Stomach (tissue), 19 donors: ENCODE measurements at places on chromosomes 1 and 21. TPM values are rescaled to one million over a fixed set of nuclear protein-coding genes. Genes with fewer than 3 reads are reported as not detected.

DNA sequence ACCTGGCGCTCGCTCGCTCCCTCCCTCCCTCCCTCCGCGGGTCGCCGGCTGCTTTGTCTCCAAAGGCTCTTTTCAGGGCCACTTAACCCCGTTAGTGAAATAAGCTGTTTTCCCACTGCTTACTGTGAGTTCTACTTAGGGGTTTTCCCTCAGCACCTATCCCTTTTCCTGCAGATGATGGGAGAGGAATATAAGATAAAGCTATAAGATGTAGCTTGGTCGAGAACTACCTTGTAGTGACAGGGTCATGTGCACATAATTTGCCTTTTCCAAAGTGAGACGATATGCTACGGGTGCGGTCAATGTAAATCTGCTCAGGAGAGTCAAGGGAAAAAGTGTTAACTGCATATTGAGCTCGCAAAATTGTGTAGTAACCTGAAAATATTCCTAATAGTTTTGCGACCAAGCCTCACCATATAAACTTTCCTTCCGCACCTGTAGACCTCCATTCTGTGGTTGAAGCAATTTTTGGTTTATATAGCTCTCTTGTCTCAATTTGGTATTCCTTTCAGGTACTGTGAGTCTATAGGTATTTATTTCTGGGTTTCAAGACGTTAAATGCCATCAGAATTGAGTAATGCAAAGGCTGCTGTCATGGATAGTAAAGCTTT, 55.8 kb upstream of the BOLA1 start:
- peak; percentile 49 for DNase-seq

- DNase-seq: no peak
Observed at GRCh38 chr1:26090893-26091292, 20.7 kb upstream of the PDIK1L start.

DNA sequence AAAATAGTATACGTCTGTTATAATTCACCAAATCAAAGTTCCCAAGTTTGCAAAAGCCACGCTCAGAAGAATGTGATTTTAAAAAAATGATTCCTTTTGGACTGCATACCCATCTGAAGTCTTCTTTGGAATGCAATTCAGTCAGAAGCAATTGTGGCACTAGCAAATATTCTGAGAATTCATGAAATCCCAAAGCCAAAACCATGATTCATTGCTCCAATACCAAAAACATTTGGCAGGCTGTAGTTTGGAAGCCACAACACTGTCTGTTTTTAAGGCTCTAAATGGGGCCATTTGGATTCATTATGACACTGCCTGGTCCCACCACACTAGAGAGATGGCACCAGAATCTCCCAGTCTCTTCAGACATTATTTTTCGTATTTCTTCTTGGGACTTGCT, 21.8 kb upstream of the LRRC53 start:
- no peak for DNase-seq

- peak; percentile 90 for DNase-seq
Observed at GRCh38 chr1:19814681-19815503, at the start of gene RNF186. TSS of gene RNF186 (minus strand) at chr1:19815283. CDS start at chr1:19815101, 182 bp downstream.

DNA sequence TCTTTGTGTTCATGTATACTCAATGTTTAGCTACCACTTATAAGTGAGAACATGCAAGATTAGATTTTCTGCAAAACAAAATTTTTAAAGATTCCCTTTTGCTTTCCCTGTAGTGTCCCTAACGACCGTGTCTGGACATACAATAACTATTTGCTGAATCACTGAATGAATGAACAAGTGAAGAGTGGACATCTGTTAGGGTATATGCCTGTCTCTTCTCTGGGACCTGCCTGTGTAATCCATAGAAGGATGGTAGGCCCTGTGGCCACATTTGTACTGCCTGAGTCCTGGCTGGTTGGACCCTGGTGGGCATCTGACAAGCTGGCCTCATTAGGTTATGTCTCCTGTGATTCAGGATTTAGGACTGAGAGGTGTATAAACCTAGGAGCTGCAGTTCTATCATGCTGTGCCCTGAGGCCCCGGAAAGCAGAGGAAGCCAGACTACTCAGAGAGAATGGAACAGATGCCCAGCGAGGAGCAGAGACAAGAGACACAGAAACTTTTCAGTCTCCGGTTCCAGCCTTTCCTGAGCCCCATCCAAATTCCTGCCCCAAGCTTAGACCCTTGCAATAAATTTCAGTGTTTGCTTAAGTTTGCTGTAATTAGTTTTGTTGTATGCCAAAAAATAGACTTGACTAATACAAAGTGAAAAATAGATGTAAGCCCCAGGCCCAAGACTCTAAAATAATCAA, 7.5 kb upstream of the NCF2 start:
- peak; percentile 29 for DNase-seq

DNA sequence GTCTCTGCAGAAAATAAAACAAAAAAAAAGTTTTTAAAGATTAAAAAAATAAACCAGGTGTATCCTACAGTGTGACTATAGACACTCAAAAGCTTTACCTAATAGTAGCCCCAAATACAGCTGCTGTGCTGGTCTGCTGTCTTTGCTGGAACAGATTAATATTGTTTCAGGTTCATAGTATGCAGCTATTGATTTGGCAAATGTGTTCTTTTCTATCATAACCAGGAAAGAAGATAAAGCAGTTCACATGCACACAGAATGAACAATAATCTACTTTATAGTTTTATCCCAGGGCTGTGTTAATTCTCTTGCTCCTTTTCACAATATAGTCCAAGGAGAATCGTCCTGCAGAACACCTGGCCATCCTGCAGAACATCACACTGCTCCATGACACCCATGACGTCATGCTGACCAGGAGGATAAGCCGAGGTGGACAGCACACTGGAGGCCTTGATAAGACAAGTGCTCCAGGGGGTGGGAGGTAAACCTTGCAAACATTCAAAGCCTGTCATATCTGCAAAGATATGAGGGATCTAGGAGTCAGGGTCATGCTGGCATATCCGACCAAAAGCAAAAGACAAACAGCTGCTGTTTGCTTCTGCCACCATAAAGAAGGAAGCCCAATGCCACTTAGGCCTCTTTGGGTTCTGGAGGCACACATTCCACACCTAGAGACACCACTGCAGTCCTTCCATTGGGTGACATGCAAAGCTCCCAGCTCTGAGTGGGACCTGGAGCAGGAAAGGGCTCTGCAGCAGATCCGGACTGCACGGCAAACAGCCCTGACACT, 86.1 kb upstream of the SLC2A1 start:
- DNase-seq: no peak

GRCh38 chr1:90201467-90202358, 206.8 kb downstream of the ZNF326 start:
- peak; percentile 50 for DNase-seq

DNA sequence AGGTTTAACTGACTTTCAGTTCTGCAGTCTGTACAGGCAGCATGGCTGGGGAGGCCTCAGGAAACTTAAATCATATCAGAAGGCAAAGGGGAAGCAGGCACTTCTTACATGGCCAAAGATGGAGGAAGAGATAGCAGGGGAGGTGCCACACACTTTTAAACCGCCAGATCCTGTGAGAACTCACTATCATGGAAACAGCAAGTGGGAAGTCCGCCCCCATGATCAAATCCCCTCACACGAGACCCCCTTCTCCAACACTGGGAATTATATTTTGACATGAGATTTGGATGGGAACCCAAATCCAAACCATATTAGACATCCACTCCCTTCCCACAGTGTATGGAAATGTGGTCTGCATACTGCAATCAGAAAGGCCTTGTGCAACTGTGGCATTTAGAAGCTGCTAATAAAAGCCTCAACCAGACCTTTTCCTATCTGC, 148.2 kb downstream of the FCRL5 start:
- peak; percentile 17 for DNase-seq

DNA sequence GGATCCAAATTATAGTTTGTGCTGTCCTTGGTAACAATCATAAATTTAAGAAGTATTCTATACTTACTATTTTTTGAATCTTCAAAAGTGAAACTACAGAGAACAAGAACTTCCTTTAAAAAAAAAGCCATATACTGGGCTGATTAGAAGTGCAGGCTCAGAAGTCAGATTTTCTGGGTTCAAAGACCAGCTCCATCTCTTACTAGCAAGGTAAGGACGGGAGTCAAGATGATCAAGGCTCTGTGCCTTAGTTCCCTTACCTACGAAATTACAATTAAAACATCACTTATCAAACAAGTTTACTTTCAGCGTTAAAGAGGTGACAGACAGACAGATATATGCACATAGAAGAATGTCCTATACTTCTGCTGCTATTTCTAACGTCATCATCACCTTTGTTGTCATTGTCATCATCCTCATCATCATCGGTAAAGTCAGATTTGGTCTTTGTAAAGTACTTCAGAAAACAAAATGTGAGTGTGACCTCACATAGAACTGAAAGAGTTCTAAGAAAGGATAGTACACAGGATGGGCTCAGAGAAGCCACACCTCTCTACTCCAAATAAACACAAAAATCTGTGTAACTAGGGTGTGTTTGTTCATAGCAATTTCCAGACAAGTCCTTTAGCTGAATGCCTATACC, 178.7 kb downstream of the VAV3 start:
- no peak for DNase-seq

DNA sequence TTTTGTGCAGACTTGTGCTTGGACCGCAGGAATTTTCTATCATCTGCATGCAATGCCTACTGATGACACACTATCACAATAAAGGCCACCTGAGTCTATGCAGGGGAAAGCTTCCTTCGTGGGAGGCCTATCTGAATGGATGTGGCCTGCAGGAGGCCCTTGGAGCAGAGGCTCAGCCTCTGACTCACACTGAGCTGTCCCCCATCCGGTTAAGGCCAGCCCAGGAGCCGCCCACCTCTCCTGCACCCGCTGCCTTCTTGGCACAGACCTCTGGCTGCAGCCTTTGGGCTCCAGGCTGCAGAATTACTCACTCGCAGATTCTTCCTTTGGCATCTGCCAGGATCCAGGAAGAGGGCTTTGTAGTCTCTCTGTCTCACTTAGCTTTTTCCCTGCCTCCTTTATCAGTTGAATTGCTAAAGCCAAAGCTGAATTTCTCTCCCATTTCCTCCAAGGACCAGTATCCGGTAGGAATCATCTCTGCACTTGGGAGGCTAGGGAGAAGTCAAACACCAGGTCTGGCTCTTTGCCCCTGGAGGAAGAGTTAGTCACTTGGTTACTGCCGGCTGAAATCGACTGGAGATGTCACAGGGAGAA, 65.1 kb upstream of the JUN start:
- peak; percentile 45 for DNase-seq

GRCh38 chr1:49086327-49086726, 309.6 kb upstream of the BEND5 start:
- DNase-seq: no peak

DNA sequence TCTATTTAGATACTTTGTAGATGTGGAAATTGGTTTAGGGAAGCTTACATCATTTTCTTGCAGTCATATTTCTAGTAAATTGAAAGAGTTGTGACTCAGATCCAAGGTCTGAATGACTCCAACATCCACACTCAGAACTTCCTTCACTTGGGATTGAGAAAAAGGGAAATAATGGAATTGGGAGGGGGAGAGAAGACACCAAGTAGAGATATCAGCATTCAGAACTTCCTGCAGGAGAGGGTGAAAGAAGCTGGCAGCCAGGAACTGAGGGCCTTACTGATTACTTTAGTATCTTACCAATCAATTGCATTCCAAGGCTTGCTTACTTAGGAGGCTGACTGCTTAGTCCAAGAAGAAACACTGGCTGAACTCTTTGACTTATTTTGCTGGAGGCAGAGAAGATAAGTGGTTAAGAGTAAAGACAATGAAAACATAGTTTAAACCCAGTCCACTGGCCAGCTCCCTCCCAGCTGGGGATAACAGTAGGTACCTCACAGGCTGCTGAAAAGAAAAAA, 21.7 kb downstream of the APP start:
- no peak for DNase-seq

- DNase-seq: no peak
Observed at GRCh38 chr1:159882527-159882862, 17.5 kb downstream of the CFAP45 start.

GRCh38 chr1:21933397-21934248, 3.5 kb downstream of the HSPG2 start:
- DNase-seq: peak; percentile 88

- DNase-seq: no peak
Observed at GRCh38 chr1:86460998-86461397, 7.7 kb upstream of the CLCA1 start.

SERTAD4 gene
- total RNA-seq: 5.4 TPM

CAPZA1 gene
- 95.9 TPM for total RNA-seq

OR2T11 gene
- total RNA-seq: not detected

WNT9A gene
- total RNA-seq: 4.0 TPM

GBP1 gene
- total RNA-seq: 43.5 TPM

CLCA4 gene
- total RNA-seq: not detected

FAM229A gene
- 10.1 TPM for total RNA-seq

DISC1 gene
- 19.3 TPM for total RNA-seq

C1QTNF12 gene
- total RNA-seq: not detected

TNFAIP8L2 gene
- total RNA-seq: not detected
